ENCODE measurements at places on chromosomes 5 and 9.
A peak's percentile ranks its signal among the peaks of the same experiment; 100 is the strongest.

- peak; percentile 31 for DNase-seq
Observed at GRCh38 chr5:179907556-179908324, at the start of gene TBC1D9B. TBC1D9B (minus strand) TSS chr5:179907897; CDS start chr5:179907821, 76 bp downstream.

DNA sequence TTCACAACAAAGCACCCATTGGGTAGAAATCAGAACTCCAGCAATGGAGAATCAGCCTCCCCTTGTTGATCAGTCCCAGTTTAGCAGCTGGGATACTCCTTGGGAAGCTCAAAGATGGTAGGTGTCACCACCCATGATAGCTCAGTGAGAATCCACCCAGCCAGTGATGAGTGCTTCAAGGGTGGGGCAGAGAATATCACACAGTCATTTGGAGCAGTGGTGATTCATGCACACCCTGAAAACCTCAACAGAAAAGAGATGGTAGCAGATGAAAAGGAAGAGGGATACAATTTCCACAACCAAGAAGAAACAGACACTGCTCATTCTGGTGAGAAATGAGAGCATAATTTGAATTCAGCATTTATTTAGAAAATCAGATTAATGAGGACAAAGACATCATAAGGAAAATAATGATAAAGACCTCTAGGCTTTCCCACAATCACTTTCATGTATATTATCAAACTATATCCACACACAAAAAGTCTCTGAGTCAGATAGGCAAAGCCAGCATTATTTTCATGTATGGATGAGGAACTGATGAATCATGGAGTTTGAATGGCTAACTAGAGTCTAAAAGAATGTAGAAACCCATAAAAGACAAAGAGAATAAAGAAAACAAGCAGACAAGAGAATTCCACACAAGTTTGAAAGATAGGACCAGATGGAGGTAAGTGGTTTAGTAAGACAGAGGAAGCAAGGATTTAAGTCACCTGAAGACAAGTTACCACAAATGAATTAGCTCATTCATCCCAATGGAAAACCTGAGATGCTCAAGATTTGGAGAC is 82.9 kb downstream of the FEM1C start:
- DNase-seq: no peak

- DNase-seq: no peak
Observed at GRCh38 chr9:112104901-112105300, 70.2 kb downstream of the SUSD1 start.

GRCh38 chr5:82168294-82168693 is 109.9 kb downstream of the RPS23 start:
- no peak for DNase-seq

Measured in stimulated activated CD8-positive, alpha-beta memory T cell treated with anti-CD3 and anti-CD28 coated beads, Interleukin-4, amount 100 ng/mL, for 1 hour (primary cell).